ENCODE measurements at places on chromosomes 5 and 9.

DNA sequence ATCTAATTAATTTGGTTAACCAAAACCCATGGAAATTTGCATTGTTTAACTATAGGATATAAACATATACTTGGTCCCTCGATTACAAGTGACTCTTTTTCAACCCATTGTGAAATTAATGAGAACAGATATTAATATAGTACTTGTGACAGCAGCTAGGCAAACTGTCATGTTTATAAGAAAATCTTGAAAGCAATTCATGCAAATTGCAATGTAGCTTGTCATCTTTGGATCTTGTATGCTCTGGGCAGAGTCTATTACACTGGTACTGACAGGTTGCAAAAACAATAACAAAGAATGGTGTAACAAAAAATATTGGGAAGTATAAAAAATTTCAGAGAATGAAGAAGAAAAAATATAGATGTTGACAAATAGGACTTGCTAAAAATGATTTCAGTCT is 941.0 kb downstream of the DNAH5 start:
- no peak for DNase-seq

- no peak for DNase-seq
Measured at GRCh38 chr5:77483682-77484081, 8.4 kb downstream of the WDR41 start.

- DNase-seq: no peak
Measured at GRCh38 chr5:133664422-133664821, 52.1 kb upstream of the FSTL4 start.

DNA sequence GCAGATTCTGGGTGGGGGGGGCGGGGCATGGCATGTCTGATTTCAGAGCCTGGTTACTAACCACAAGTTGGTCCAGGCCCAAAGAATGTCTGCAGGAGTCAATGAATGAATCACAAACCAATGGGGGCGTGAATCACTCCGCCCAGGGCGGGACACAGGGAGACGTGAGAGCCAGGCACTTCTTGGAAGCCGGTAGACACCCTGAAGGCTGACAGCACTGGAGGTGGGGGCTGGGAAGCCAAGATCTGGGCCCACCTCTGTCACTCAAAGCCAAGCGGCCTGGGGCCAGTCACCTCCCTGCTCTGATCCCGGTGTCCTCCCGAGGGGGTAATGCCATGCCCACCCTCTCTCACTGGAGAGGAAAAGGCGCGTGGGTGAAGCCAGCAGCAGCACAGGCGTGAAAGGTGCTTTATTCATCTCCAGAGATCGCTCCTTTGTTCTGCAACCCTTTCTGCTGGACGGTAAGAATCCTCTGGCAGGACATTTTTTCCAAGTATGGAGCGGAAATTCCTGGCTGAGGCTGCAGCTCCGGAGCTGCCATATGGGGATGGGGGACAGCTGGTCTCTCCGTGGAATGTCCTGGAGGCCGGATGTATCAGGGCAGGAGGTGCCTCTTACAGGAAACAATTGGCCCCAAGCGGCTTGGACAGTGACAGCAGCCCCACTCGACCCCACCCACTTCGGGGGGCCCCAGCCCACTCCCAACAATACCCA is 85.0 kb downstream of the STK10 start:
- peak; percentile 95 for DNase-seq

DNA sequence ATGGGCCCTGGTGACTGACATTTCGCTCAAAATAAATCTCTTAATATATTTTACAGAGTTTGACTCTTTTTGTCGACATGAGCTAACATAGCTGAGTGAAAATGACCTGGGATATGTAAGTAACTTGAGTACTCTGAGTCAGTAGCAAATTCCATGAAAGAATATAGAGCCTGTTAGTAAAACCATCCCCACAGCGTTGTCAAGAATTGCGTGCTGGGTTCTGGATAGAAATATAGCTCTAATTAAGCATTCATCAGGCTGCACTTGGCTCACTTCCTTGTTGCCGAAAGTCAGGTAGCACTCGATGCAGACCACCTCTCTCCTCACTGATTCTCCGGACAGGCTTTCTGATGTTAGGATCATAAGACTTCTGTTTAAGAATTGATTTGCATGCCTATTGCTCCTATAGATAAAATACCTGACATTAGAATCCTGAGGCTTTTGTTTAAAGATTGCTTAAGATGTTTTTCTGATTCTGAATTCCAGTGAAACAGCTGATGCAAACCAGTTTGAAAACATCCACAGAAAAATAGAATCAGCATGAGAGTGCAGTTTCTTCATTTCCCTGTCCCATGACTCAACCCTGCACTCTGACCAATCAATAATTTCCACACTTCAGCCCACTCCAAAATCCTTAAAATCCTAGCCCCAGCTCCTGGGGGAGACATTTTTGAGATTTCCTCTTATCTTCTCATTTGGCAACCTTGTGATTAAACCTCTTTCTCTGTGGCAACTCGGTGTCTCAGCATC is 310.6 kb downstream of the DIRAS2 start:
- DNase-seq: peak; percentile 25

GRCh38 chr5:171386861-171387344 is 746 bp upstream of the NPM1 start:
- peak; percentile 18 for DNase-seq

DNA sequence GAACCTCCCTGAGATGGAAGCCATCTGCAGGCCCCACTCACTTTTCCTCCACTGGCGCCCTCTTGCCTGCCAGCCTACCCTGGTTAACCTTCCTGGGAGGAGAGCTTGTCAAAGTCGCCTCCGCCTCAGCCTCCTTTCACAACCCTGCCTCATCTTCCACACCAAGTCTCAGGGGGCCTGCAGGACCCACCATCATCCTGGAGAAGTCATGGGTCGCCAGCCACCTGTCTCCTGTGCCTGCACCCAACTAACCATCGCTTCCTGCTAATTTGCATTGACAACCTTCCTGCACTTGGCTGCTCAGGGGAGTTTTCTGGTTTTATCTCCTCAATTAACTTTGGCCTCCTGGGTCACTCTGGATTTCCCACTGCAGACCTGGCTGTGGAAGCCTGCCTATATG is 52.8 kb upstream of the GRHPR start:
- DNase-seq: no peak

GRCh38 chr5:177303925-177304391 is 359 bp downstream of the PRELID1 start:
- no peak for DNase-seq

DNA sequence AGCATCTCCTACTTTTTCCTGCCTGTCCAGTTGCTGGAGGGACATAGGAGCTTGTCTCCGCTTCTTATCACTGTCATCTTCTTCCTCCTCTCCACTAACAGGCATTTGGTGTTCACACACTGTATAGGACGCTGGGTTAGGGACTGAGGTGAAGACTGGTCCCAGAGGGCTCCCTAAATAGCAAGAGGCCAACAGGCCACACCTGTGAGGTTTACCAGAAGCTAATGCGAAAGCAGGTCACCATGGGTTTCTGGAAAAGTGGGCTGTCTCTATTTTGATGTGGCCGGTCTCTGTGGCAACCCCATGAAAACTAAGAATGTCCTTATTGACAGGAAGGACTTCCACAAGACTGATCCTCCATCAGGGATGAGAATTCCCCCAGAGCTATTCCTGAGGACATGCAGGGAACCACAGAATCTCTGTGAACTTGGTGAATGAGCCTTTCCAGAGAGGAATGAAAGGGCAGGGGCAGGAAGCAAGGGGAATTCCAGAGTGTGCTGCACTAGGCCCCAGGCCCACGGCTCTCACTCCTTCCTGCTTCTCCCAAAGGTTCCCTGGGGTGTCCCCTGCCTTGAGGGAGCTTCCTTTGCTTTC is 61.7 kb downstream of the DAP start:
- no peak for DNase-seq

DNA sequence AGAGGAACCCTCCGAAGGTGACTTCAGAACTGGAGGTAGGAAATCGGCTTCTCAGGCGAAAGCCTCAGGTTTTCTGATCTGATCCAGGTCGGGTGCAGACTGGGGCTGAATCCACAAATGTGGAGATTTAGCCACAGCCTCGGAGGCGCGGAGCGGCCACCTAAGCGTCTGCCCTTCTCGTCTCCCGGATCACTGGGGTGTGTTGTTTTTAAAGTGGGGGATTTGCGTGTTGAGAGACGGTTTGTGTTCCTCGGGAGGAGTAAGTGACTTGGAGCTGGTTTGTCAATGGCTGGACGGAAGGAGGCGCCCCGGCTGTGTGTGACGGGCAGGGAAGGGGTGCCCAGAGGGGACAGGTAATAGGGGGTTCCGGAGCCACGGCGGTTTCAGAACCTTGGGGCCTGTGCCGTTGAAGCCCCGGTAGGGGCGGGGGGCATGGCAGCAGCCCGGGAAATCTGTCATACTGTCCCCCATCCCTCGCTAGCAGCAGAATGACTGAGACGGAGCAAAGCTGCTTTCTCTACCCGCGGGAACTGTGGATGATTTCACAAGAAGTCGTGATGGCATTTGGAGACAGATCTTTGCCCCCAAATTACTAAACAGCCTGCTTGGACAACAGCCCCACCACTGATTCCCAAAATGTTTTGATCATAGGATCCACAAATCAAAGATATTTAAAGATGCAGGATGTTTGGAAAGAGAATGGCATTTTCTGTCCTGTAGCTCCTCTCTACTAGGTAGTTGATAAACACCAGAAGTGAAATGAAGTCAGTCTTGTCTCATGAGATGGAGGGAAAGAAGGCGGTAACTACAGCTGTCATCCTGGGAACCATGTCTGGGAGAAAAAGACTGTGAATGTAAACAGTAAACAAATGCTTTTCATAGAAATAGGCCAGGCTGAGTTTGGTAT is 216.5 kb downstream of the PDZD2 start:
- DNase-seq: peak; percentile 18

- no peak for DNase-seq
Measured at GRCh38 chr9:108677776-108678175, 178.0 kb downstream of the ACTL7B start.

GRCh38 chr9:91948101-91948596 is 1.9 kb downstream of the ROR2 start:
- no peak for DNase-seq

- no peak for DNase-seq
Measured at GRCh38 chr5:95864944-95865504, 42.5 kb upstream of the GLRX start.

GRCh38 chr9:78073722-78074121 is 42.1 kb upstream of the GNAQ start:
- no peak for DNase-seq

DNA sequence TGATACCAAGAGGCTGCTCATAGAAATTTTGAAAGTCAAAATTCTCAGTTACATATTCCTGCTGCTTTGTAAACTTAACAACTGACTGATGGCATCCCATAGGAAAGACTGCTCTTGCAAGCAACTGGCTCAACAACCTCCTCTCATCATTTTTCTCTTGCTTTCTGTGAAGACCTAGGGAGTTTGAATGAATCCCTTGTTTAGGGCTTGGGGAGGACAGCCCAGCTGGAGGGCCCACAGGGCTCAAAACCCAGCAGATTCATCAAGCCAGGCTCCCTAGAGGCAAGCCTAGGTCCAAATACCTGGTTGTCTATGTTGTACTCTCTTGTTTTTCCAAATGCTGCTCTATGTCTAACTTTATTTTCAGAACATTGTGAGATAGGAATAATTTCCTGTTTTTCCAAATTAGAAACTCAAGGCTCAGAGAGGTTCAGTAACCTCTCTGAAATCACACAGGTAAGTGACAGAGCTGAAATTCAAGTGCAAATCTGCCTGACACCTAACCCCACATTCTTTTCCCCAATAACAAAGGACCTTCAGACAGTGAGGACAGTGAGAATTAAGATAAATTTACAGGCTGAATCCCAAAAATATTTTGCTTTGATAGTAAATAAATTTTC is 558.9 kb upstream of the KLF4 start:
- DNase-seq: no peak

DNA sequence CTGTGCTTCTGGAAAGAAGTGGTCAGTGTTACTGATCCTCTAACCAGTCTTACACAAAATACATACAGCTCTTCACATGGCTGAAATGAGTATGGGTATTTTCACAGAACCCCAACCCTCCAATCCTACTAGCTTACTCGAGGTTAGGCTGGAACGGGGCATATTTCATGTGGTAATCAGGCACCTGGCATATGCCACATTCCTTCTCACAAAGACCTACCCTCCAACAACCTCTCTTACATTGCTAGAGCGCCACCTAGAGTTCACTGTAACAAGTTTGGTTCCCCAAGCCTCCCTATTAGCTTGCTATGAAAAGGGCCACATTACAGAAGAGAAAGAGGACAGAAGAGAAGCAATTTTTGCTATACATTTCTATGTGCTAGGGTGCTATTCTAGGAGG is 597.3 kb downstream of the PRELID2 start:
- DNase-seq: no peak

DNA sequence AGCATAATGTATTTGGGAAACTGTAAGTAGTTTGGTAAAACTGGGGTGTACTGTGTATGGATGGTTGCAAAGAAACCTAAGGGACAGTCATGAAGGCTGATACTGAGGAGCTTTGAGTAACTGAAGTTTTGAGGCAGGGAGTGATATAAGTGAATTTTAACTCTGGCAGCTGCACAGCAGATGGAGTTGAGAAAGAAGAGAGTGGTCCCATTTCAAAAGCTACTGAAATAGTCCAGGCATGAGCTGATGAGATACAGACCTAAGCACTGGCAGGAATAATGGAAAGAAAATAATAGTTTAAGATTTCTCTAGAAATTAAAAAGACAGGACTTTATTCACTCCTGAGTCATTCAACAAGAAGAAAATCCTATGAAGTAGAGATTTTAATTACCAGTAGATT is 232.0 kb downstream of the CHSY3 start:
- no peak for DNase-seq

DNA sequence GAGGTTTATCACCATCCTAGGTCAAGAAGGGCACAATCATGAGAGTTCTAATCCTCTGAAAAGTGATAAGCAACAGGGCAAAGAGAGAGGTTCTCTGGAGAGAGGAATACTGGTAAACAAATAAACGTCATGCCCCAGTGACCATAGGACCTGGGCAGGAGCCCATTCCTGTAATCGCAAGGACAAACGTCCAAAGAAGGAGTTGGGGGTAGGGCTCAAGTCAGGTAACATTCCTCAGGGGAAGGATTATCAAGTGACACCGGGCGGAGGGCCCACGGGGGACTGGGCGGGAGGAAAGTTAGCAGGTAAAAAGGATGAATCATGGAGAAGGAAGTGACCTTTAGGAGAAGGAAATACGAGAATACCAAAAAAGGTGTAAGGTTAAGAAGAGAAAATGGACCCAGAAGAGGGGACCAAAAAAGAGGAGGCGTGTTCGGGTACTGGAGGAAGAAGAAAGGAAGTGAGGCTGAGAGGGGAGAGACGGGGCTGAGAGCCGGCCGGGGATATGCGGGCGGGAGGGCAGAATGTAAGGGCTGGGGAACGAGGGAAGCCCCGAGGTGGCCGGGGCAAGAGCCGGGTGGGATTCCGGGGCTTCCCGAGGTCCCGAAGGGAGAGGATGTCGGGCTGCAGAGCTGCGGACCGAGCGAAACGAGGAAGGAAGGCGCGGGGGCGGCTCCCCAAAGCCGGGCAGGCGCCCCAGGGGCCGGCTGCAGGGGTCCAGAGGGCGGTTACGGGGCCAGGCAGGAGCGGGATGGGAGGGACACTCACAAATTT is 583 bp downstream of the DIAPH1 start:
- DNase-seq: peak; percentile 47

Measured in AG20443 (cell line).